ENCODE measurements at places on chromosomes 1 and 21.

DNA sequence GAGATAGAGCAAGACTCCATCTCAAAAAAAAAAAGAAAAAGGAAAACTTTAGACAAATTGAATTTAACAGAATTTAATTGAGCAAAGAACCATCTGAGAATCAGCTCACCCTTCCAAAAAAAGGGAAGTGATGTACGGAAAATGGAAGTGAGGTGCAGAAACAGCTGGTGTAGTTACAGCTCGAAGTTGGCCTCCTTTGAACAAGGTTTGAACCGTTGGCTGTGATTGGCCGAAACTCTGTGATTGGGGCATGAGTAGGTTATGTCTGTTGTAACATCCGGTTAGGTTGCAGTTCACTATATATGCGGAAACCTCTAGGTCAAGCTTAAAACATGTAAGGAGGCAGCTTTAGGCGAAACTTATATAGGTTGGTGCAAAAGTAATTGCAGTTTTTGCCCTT, 97.9 kb upstream of the KIF26B start:
- no peak for DNase-seq

- no peak for DNase-seq
Observed at GRCh38 chr21:33856893-33857527, 58.6 kb downstream of the ATP5PO start.

GRCh38 chr1:171344473-171344820, 30.5 kb downstream of the FMO4 start:
- DNase-seq, result peak; percentile 9

DNA sequence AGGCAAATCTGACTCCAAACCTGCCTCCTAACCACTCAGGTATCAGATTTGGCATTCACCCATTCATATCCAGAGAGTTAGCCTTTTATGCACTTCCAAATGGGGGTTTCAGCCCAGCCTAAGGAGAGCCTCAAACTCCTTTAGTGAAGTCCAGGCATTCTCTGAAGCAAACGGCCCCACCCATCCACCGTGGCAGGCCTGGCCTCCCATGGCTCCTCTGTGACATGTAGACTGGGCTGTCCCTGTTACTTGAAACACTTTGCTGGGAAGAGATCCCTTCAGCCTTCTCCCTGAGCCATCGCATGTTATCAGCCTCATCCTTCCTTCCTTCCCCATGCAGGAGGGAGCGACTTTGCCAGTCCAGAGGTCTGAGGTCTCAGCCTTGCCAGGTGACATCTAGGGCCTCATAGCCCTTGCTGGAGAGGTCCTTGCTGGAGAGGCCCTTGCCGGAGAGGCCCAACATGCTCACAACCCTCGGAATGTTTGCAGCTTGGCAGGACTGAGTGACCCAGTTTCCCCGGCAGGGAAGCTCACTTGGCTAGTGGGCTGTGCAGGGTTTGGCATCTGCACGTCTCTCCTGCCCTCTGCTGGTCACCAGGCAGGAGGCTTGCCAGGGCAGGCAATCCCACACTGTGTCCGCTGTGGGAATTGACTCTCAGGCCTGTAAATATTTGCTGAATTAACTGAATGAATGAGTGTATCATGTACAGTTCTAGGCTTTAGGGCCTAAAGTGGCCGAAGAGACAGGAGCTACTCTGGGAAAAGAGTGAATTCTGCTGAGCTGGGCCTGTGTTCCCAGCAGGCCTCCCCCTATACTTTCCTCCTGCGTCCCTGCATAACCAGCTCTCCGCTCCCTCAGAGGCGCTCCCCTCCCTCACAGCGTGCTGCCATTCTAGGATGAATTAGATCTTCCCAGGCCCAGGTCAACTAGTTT, 26.7 kb upstream of the RBM15 start:
- peak; percentile 77 for DNase-seq

- no peak for DNase-seq
Observed at GRCh38 chr1:45297666-45298356, 28.9 kb upstream of the HPDL start.

DNA sequence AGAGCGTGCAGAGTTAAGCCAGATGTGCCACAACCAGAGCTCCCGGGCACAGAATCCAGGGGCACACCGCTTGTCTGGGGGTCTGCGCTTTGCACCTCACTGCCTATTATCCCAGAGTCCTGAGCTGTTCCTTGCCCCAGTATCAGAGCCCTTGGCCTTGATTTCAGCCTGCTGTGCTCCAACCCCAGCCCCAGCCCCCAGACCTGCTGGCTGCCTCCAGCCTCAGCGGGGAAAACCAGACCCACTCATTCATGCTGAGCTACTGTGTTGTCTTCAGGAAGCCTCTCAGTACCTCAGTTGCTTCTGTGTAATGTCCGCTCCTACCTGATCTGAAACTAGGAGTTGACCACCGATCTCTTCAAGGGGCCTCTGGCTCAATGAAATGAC, 1.1 kb downstream of the IKBKE start:
- DNase-seq, result no peak

DNA sequence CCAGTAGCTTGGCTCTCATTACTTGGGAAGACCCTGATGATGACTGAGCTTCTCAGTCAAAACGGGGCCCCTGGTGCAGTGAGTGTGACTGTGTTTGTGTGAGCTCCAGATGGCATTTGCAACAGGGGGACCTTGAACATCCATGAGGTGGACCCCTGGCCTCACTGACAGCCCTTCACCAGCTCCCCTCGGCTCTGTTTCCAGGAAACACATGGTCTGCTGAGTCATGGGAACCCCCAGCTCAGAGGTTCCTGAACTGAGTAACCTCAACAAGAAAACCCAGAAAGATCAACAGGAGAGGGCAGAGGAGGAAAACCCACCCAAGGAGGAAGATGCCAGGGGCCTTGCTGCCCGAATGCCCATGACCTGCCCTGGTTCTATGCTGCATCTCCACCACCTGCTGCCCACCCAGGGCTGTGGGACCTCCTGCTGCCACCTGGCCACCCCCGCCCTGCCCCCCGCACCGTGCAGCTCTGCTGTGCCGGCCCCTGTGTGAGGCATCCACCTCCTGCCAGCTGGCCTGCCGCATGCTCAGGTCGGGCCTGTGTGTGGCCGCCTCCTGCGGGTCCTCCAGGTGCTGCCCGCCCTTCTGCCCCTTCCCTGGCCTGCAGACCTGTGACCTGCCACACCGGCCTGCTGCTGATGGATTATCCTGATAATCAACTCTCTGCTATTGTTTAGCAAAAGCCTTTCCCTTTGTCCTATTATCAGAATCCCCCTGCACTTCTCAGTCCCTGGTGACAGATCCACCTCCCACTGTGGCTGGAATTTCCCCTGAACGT, 4.2 kb upstream of the KRTAP12-1 start:
- DNase-seq, result no peak

- no peak for DNase-seq
Observed at GRCh38 chr1:21258331-21259134, 31.7 kb downstream of the ECE1 start.

GRCh38 chr1:107172450-107173170, 31.8 kb downstream of the NTNG1 start:
- no peak for DNase-seq
